ENCODE measurements at places on chromosomes 6 and 20.

GRCh38 chr6:154314084-154314483 lies 42.5 kb downstream of the IPCEF1 start:
- no peak for DNase-seq

DNA sequence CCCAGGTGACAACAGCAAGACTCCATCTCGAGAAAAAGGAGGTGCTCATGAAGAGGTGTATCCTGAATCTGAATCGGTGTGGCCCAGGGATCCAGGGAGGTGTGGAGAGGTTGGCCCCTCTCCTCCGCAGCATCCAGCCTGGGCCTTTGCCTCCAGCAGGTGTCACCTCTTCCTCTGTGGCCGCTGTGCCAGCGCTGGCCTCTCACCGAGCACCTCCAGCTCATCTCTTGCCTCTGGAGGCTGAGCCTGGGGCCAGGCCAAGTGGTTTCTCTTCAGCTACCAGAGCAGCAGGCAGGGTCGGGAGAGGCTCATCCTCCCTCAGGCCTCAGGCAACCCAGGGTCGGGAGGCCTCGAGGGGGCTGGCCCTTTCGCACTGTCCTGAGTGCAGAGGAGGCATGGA lies 1.2 kb upstream of the COL20A1 start:
- DNase-seq: no peak

- no peak for DNase-seq
These were observed 21.6 kb upstream of the TRIM27 start for GRCh38 chr6:28945349-28945748.

DNA sequence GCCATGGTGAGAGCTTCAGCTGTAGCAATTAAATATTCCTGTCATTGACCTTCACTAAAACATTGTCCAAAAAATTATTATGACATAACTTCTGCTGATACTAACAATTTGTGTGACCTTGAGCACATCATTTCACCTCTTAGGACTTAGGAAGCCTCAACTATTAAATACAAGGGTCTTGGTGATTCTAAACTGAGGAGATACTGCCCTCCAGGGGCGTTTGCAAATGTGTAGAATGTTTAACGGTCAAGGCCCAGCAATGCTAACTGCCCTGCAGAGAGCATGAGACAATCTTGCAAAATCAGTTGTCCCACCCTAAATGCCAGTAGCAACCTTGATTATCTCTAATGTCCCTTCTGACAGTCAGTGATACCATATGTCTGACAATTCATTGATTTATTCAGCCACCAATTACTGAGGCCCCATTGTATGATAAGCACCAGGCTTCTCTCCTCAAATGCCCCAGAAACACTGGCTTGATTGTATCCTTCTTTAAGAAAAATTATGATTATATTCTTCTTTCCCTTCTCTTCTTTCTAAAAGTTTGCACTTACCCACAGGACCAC lies 284.1 kb upstream of the PLN start:
- no peak for DNase-seq

- DNase-seq: peak; percentile 53
These were observed 815.5 kb upstream of the SLC35B3 start for GRCh38 chr6:9250852-9251251.

GRCh38 chr20:38159566-38159956 lies 5.5 kb downstream of the TGM2 start:
- DNase-seq: no peak

GRCh38 chr6:132813173-132813856 lies 1.1 kb upstream of the RPS12 start:
- no peak for DNase-seq

DNA sequence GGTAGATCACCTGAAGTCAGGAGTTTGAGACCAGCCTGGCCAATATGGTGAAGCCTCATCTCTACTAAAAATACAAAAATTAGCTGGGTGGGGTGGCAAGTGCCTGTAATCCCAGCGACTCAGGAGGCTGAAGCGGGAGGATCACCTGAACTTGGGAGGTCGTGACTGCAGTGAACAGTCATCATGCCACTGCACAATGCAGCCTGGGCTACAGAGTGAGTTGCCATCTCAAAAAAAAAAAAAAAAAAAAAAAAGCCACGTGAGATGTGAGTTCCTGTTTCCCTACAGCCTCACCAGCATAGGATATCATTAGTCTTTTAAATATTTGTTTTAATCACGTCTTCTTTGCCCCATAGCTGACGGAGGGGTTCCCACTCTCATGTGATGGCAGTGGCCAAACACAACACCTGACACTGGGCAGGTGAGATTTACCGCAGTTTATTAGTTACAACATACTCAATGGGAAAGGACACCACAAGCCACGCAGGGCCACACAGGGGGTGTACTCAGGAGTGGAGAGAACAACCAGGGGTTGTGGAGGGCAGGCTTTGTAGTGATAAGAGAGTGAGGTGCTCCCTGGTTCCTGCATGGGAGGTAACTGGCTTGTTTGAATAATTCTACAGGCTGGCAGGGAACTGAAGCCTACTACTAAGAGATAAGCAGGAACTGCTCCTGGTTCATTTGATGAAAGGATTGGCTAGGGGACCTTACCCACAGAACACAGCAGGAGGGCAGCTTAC lies 4.6 kb upstream of the LZTS3 start:
- DNase-seq: no peak

GRCh38 chr20:11686820-11687543 lies 230.7 kb upstream of the BTBD3 start:
- no peak for DNase-seq

- DNase-seq: no peak
These were observed 137.4 kb upstream of the SLC22A23 start for GRCh38 chr6:3594201-3594600.

DNA sequence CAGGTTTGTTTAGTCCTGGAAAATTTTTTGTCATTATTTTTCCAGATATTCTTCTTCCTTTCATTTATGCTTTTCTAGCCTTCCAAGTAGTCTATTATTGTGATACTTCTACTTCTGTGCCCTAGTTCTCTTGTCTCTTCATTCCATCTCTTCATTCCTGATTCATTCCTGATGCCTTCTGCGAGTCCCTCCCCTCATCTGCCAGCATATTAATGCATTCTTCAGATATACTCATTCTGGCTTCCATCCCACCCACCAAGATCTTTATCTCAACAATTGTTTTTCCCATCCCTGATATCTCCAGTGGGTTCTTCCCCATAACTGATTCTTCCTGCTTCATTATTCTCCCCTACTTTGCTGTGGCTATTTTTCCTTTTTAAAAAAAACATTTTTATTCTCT lies 35.2 kb downstream of the ALDH5A1 start:
- DNase-seq: no peak

DNA sequence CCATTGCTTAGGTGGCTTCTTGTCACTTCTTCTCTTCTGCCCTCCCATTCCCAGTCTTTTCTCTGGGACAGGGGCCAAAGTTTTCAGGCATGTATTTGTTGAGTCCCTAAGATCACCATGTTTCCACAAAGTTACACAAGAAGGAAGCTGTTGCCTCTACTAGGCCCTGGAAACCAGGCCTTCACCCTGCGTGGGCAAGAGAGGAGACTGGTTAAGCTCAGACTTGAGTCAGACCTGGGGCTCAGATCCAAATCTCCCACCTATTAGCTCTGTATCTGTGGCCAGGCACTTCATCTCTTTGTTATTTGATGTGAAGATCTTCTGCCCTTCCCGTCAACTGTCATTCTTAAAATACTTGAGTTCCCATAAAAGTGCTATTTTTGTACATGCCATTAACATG lies 154.6 kb downstream of the SASH1 start:
- no peak for DNase-seq

- DNase-seq: no peak
These were observed 578.5 kb downstream of the BMP2 start for GRCh38 chr20:7346026-7346425.

DNA sequence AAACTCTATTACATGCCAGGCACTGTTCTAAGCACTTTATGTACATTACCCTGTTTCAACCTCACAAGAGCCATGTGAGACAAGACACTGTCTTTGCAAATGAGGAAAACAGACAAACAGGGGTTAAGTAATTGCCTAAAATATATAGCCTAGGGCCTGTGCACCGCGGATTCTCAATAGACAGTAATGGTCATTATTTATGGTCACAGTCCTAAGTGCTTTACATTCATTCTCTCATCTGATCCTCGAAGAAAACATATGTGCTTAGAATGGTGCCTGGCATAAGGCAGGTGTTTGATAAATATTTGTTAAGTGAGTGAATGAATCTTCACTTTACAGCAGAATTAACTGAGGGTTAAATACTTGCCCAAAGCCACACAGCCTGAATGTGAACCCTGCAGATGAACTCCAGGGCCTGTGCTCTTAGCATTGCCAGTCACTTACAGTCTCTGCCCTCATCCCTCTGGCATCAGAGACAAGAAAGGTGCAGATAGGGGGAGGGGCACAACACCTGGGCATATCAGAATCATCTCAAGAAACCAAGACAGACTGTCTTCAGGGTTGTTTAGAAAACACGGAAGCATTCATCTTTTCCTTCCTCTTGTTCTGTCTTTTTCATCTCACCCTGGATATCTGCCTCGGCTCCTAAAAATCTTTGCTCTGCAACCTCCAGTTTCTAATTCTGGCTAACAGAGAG lies 92.8 kb upstream of the SASH1 start:
- DNase-seq: no peak

GRCh38 chr6:85912582-85912981 lies 269.9 kb upstream of the SYNCRIP start:
- DNase-seq: no peak

DNA sequence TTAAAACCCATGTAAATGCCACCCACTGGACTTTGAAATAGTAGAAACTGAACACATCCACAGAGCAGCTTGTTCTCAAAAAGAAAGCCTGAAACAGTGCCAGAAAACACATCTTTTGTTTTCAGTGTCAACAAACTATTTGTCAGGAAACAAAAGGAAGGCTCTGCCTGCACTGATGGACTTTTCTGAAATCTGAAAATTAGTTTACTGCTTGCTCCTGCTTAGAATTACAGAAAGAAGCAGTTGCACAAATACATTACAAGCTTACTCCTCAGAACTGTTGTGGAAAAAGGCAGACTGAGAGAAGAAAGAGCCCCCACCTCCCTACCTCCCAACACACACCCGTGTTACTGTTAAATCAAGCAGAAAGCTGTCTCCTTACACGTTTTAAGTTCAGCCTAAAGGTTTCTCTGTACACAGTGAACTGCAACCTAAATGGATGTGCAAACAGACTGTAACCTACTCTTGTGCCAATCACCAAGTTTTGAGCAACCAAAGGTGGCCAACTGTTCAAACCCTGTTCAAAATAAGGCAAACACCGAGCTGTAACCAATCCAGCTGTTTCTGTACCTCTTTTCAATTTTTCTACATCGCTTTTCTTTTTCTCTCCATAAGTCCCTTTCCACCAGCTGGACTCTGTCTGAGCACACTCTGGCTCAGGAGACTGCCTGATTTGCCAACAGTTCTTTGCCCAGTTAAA lies 43.7 kb downstream of the FRK start:
- no peak for DNase-seq

DNA sequence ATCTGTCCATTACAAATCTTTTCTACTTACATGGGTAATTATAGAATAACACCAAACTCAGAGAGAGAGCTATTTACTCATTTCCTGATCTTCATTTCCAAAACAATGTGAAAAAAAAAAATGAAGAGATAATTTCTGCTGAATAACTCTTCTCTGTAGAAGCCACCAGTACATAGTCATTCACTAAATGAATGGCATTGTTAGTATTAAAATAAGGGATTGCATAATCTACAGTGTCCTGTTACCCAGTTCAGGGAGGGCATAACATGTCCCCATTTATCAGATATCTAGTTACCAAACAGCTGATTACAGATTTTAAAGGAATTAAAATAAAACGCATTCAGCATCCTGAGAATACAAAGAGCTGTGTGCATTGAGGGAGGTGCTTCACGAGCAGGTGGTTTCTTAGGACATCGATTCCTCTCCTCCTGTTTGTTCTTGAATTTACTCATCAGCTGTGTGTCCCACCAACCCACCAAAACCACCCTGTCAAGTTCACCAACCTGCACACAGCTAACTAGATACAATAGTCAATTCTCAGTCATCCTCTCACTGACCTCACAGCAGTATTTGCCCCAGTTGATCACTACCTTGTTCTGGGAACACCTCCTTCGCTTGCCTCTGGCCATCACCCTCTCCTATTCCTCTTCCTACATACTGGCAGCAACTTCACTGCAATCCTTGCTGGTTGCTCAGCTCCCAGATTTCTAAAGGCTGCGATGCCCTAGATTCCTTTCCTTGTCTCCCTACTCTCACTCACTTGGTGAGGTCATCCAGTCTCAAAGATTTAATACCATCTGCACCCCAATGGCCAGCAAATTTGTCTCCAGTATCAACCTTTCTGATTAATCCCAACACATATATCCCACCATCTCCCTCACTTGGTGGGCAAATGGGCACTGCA lies 18.7 kb downstream of the CNKSR3 start:
- no peak for DNase-seq

- DNase-seq: no peak
These were observed 14.5 kb downstream of the FUCA2 start for GRCh38 chr6:143496974-143497373.

GRCh38 chr6:162849269-162849668 lies 121.5 kb downstream of the PACRG start:
- no peak for DNase-seq

DNA sequence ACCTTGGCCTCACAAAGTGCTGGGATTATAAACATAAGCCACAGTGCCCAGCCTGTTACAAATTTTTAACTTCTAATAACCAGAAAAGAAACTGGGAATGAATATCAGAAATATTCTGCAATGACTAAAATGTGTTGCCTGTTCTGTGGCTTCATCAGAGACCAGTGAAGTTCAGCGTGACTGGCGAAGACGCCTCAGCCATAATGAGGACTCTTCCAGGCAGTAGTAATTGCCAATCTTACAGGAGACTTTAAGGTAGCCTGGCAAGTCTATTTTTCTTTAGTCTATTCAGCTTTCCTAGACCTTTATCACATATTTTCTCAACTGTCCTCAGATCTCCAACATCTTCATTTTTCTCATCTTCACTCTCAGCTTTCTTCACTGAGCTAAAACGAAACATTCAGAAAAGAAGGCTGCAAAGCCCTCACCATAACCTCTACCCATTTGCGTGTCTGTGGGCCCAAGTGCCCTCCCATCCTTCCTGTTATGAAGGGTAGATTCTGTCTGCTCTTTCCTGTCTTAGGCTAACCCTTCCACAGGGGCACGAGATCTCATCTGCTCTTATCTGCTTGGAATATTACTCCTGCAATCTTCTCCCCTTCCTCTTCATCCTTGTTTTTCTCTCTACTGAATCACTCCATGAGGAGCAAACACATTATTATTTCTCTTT lies 42.0 kb upstream of the OLIG3 start:
- no peak for DNase-seq

- DNase-seq: no peak
These were observed 120.2 kb downstream of the JARID2 start for GRCh38 chr6:15366003-15366535.

- no peak for DNase-seq
These were observed 18.1 kb upstream of the CALHM6 start for GRCh38 chr6:116443105-116443504.

GRCh38 chr6:83313882-83314281 lies 117.0 kb downstream of the ME1 start:
- no peak for DNase-seq

GRCh38 chr6:57162028-57162427 lies 10.1 kb upstream of the BAG2 start:
- no peak for DNase-seq
